NCI-H187 (cell line): ENCODE measurements at places on chromosomes 2 and 18.

GRCh38 chr2:73995810-73996209 is 11.1 kb downstream of the TET3 start:
- no peak for DNase-seq

- no peak for DNase-seq
Observed at GRCh38 chr2:241559323-241560161, 997 bp downstream of the BOK start.

- no peak for DNase-seq
Observed at GRCh38 chr2:16745466-16745865, 79.8 kb upstream of the CYRIA start.

DNA sequence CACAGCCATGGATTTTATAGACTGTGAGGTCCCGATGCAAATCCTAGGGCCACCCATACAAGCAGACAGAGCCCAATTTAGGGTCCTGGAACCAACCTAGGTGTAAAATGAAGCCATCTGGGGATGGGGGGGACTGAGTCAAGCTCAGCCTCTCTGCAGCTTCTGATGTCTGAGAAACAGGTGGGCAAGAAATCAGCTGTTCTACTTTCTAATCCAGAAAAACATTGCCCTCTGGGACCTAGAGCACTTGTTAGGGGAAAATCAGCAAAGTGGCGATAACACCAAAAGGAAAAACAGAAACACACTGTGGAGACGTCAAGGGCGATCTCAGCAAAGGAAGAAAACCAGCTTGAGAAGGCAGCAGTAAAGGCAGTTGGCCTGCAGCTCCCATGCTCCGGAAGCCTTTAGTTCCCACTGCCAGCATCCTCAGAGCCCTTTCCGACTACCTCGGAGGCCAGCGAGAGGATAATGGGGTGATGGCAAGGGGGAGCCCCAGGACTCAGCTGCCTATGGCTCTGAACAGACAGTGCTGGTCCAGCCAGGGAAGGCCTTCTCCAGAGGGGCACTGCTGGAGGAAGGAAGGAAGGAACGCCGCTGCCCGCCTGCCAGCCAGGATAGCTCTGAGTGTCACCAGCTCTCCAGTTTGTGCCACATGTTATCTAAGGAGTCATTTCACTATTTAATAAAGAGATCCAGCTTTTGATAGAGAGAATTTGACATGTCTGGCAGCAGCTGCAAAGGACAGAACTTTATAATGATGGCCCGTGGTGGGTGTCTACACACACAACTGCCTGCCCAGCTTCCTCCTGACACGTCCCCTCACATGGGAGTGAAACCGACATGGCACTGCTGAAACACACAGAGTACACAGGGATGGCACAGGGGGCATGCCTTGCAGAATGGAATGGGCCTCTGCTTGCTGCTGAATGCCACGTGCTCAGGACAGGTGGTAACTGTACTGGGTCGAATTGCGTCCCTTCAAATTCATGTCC is 37.7 kb downstream of the HS1BP3 start:
- no peak for DNase-seq

GRCh38 chr18:44458777-44459176 is 221.9 kb upstream of the SETBP1 start:
- no peak for DNase-seq

DNA sequence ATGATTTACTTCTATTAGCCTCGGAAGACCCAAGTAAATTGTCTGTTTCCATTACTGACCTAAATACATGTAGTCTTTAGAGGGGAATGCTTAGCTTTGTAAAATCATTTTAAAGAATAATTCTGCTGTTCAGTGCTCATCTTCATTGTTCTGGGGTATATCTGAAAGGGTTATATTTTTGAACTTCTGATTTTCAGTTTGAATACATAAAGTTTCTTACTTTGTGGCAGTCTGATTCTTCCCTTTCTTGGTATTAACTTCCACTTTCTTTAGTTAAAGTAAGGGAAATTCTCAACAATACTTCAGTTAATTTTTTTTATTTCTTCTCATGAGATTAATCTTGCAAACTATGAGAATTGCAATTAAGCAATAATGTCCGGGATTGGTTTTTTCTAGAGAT is 148.4 kb downstream of the DOCK10 start:
- DNase-seq, result no peak

GRCh38 chr2:217510771-217511291 is 492.0 kb downstream of the TNS1 start:
- peak; percentile 19 for DNase-seq

- DNase-seq, result no peak
Observed at GRCh38 chr18:995629-996028, 91.0 kb downstream of the ADCYAP1 start.

DNA sequence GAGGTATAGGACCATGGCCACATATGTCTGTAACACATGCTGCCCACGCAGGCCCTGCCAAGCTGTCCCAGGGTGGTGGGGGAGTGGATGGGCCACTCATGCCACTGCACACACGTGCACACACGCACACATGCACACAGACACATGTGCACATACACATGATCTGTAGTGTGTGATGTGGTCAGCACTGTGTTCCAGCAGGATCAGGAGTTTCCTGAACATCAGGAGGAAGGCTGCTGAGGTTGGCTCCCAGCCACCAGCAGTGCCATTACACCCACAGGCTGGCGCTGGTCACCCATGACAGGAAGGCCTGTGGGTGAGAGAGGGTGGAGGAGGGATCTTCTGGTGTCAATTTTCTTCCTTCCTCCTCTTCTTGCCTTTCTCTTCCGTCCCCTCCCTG is 44.7 kb downstream of the POMC start:
- DNase-seq, result no peak

DNA sequence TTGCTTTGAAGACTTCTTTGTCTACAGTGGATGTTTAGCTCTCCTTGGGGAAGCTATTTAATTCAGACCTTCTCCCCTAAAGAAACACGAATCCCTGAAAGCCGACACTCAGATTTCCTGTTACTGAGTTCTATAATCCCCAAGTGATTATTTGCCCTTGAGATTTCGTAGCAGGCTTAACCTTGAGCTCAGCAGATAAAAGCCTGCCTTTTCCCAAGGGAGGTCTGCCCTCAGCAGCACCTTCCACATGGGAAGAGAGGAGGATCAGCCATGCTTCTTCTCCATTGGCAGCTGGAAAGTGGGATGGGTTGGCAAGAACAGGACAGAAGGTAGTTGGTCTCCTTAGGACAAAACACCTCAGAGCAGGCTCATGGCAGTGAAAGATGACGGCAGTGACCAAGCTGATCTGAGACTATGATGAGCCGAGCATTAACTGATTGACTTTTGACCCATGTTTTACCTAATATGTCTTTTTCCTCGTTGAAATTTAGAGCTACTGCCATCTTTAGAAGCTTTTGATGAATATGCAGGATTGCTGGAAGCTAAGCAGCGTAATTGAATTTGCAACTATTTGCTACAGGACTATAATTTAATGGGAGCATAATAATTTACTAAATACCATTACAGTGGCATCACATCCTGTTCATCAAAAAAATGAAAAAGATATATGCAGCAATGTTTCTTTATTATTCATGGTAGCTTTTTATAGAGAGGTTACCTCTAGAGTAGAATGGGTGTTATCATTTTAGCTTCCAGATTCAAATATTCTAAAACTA is 511.1 kb upstream of the ID2 start:
- DNase-seq, result no peak

- DNase-seq, result no peak
Observed at GRCh38 chr2:229124136-229124535, 147.0 kb downstream of the PID1 start.

DNA sequence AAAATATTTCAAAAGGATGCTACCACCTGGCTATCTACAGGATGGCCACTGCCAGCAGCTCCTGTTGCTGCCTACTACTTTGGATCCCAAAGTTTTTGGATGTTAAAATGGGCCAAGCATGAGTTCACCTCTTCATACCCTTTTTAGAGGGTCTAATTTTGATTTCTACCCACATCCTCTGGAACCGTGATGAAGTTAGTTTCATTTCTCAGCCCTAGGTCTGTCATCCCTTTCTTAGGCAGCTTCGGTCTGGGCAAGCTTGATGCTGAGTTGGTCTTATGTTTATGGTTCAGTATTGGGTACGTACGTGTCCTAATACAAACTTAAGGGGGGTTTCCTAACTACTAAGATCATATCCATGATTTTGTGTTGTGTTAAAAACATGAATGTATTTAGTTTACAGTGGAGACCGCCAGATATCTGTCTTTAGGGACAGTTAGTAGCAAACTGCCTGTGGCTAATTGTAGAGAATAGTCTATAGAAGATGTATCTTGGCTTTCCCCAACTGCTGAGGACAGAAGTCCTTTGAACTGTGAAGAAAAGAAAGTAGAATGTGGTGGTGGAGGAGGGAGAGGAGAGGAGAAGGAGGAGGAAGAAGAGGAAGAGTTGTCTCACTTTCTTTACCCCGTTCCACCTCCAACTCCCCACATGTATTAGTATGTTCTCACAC is 184.9 kb downstream of the UBE2E3 start:
- DNase-seq, result no peak

GRCh38 chr2:236774171-236774570 is 204.5 kb downstream of the ACKR3 start:
- DNase-seq, result no peak

- DNase-seq, result no peak
Observed at GRCh38 chr18:461762-462161, 38.7 kb downstream of the COLEC12 start.

DNA sequence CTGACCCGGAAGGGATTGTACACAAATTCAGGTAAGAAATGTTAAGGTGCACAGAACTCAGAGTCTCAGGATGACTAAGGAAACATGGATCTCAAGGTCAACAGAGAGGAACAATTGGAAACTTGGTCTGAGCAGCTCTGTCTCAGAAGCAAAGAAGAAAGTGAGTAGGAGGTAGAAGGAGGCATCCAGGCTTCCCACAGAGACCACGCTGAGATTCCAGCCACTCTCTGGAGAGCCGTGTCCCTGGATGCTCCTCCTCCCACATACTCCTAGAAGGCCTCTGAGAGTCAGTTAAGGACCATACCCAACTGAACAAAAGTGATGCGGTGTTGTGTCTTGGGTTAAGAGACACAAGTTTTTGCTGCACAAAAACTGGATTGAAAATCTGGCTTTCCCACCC is 8.6 kb upstream of the PLB1 start:
- DNase-seq, result no peak

DNA sequence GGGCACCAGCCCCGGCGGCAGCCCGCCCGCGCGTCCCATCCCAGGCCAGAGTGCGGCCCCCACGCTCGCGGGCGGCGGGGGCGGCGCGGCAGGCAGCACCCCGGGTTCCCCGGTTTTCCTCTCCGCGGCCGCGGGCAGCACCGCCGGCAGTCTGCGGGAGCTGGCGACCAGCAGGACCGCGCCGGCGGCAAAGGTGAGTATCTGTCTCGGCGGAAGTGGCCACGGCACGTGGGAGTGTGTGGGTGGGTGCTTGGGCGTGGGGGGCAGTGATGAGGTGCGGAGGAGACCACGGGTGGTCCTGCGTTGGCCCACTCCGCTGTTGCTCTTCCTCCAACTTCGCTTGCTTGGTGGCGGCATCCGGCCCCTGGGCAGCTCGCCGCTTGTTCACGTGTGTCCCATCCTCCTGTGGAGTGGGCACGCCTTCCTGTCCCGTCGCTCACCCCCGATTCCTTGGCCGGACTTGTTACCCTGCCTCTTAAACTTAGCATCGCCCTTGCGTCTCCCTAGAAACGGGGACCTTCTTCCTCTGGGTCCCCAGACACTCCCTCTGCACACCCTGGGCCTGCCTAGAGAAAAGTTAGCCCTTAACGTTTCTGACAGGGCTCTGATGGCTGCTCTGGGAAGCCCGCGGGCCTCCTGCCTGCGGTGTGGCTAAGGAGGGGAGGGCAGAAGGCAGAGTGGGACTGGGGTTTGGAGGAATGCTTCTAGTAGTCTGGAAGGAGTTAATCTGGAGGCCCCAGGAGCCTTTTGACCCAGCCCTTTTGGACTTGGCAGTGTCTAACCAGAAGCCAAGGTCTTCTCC is 1.1 kb downstream of the SH3RF3 start:
- no peak for DNase-seq

DNA sequence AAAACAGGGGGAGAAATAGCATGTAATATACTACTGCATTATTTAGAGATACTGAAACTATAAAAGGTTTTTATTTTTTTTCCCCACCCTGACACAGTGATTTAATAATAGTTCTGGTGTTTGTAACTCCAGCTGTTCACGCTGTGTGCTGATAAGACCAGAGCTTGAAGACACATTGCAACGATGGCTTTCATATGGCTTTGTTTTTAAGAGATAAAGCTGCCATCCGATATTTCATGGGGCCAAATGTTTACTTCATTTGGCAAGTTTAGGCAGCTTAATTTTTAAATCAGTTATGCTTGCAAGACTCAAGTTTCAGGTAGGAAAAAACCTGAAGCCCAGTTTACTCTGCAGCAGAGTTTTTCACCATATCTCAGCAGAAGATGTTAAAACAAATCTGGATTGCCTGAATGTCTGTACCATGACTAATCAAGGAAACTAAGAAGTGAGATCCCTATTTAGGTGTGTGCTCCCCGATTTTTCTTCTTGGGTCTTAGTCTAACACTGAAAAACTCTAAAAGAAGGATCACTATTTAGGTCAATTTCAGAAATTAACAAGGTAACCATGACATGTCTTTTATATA is 508.6 kb downstream of the PARD3B start:
- no peak for DNase-seq

GRCh38 chr2:68516051-68516955 is 48.9 kb downstream of the APLF start:
- DNase-seq, result no peak

GRCh38 chr2:189613650-189614420 is 33.2 kb upstream of the SLC40A1 start:
- no peak for DNase-seq

GRCh38 chr2:15647622-15648590 is 56.2 kb downstream of the DDX1 start:
- DNase-seq, result no peak

DNA sequence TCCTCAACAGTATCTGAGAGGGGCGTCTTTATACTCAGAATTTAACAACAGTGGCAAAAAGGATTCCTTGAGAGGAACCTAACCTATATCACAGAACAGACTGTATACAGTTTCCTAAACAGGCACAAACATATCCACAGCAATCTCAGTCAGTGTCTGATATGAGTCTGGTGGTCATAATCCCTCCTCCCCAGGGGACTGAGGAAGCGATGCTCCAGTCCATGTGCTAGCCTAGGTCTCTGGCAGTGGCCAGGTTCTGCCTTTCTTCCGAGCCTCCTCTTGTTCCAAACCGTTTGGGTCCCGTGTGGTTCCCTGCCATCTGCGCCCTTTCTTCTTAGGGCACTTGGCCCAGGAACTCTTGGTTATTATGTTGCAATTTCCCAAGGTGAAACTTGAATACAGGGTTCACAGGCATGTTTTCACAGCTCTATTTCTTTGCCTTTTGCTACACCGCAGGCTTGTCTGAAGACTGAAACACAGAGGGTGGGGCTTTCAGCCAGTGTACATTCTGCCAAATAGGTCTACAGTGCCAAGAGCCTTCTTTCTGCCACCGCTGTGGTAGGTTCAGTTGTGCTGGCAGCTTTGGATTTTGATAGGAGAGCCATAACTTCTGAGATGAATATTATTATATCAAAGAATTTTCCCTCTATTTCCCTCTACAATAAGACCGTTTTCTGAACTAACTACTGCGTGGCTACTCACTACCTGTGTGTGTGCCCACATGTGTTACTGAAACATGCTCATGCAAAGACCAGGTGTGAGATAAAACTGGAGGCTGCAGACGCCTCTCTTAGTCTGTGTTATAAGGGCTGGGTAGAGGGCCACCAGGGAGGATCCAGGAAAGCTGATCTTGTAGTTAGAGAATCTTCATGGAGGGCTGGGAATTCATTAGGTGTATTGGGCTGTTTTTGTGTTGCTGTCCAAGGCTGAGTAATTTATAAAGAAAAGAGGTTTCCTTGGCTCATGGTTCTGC is 75.0 kb upstream of the HAAO start:
- no peak for DNase-seq

- no peak for DNase-seq
Observed at GRCh38 chr18:55779691-55780585, 191.9 kb upstream of the TCF4 start.
